ENCODE measurements at places on chromosomes 7 and 10.

GRCh38 chr7:156929789-156930539, 19.5 kb upstream of the NOM1 start:
- peak; percentile 19 for DNase-seq

DNA sequence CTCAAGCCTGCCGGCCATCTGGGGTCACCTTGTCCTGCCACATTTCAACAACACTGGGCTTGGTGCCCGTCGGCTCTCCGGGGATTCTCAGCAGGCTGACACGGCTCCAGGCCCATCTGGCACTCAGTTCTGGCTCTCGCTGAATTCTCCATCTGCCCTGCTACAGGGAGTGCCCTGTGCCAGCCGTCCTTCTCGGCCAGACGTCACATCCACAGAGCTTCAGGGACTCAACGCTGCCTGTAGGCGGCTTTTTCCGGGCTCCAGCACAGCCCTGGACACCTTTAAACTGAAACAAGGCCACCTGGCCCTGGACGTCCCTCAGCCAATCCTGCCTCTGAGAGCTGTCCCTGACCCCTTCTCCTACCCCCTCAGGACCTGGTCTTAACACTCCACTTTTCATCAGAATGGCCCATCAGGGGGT, 43.0 kb downstream of the TMEM130 start:
- DNase-seq = no peak

- DNase-seq = no peak
Observed at GRCh38 chr7:85004402-85004801, 182.5 kb downstream of the SEMA3D start.

GRCh38 chr7:28738412-28738811, 219.7 kb downstream of the TRIL start:
- DNase-seq = no peak

GRCh38 chr7:29005829-29006228, 47.7 kb upstream of the TRIL start:
- no peak for DNase-seq

- DNase-seq = no peak
Observed at GRCh38 chr10:27658788-27659187, 86.8 kb downstream of the MKX start.

- DNase-seq = no peak
Observed at GRCh38 chr10:69307434-69307833, 29.1 kb downstream of the HK1 start.

GRCh38 chr10:66698069-66698468, 227.8 kb upstream of the LRRTM3 start:
- no peak for DNase-seq

GRCh38 chr7:157970744-157971143, 616.9 kb downstream of the PTPRN2 start:
- DNase-seq = no peak

DNA sequence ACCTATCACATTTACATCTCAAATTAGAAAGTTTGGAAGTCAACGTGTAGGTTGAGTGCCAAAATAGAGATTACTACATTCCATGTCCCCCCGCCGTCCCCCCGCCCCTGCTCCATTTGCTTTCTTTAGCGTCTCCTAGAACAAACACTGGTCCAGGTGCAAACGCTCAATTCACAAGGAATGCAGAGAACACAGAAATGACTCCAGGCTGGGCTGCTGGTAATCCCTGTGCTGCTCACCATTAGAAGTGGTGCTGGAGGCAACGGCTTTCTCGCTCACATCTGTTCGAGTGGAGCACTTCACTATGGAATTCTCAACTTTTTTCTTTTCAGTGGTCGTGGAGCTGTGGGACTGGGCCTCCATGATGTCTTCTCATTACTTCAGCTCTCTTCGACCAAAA, 14.1 kb downstream of the GLI3 start:
- DNase-seq = no peak

DNA sequence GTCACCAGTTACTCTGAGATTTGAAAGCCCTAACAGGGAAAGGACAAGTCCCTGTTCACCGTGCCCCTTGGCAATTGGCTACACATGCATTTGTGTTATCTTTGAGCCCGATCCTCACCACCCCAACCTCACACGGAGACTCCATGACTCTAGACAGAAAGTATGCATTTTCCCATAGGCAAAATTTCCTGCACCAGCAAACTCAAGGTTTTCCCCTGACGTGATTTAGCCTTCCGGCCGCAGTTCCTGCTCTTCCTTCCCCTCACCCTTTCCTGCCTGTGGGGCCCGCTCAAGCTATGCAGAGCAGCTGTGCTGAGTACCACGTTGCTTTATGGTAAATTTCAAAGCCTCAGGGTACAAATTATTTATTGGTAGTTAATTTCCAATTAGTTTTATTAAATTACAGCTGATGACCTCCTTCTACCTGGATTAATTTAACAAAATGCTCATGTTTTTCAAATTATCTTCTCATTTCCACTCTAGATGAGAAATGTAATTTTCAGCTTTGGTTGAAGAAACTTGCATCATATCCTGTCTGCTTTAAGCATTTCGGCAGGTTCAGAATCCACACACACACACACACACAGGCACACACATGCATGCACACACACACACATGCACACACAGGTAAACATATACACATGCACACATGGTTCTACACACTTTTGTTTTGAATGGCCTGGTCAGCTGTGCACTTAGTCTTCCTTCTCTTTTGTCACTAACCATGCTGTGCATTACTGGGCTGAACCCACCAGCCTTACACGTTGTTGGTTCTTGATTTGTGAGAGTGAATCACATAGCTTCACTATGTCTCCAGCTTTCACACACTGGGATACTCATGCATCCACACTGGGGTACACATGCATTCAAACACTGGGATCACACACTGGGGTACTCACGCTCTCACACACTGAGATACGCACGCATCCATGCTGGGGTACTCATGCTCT, 283.1 kb upstream of the PITRM1 start:
- peak; percentile 63 for DNase-seq

GRCh38 chr7:86785641-86786040, 141.9 kb downstream of the GRM3 start:
- DNase-seq = no peak

GRCh38 chr7:130909881-130910672, 176.1 kb upstream of the KLF14 start:
- no peak for DNase-seq

DNA sequence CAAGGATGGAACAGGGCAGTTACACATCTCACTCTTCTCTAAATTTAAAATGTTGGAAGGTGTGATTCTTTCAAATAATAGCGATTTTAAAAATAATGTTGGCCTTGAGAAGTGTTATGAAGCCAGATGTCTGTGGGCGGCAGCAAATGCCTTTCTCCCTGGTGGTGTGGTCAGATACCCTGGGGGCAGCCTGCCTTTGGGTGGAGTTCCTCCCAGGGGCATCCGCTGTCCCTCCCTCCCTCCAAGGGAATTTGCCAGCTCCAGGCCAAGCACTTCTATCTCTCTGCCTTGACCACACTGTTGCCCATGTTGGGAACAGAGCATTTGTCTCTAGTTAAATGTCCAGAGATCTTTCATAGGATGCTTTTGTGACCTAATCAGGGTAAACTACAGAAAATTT, 121.4 kb downstream of the POU6F2 start:
- DNase-seq = no peak

DNA sequence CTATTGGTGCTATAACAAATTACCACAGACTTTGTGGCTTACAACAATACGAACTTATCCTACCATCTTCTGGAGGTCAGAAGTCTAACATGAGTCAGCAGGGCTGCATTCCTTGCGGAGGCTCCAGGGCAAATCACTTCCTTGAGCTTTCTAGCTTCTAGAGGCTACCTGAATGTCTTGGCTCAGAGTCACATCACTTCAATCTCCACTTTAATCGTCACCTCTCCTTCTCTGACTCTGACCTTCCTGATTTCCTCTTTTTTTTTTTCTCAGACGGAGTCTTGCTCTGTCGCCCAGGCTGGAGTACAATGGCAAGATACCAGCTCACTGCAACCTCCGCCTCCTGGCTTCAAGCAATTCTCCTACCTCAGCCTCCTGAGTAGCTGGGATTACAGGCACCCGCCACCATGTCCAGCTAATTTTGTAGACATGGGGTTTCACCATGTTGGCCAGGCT, 44.6 kb upstream of the ANAPC16 start:
- no peak for DNase-seq

DNA sequence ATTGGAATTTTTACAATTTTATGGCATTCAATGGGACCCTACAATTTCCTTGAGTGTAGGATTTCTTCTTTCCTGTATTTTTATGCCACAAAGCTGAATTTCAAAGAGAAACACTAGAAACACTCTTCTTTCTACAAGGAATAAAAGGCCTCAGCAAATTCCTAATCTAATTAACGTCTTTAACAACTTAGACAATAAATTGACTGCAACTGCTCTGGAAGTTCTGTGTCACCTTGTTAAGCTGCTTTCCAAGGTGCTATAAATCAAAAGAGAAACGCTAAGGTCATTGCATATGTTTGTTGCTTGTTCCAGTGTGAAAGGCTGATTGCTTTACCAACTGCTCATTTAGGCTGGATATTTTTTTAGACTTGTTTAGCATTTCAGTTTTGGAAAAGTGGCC, 182.2 kb downstream of the POLR1F start:
- DNase-seq = no peak

DNA sequence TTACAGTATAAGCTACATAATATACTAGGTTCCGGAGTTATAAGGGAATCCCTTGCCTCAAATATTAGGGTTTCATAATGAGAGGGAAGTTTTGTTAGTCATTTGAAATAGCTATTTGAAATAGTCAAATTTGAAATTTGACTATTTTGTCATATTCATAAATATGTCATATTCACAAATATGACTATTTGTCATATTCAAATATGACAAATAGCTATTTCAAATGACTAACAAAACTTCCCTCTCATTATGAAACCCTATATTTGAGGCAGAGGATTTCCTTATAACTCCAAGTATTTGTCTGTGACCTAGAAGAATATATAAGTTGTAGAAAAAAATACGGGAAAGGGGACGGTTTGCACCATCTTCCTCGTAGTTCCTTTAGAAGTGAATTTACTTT, 76.6 kb downstream of the HDAC9 start:
- DNase-seq = no peak

DNA sequence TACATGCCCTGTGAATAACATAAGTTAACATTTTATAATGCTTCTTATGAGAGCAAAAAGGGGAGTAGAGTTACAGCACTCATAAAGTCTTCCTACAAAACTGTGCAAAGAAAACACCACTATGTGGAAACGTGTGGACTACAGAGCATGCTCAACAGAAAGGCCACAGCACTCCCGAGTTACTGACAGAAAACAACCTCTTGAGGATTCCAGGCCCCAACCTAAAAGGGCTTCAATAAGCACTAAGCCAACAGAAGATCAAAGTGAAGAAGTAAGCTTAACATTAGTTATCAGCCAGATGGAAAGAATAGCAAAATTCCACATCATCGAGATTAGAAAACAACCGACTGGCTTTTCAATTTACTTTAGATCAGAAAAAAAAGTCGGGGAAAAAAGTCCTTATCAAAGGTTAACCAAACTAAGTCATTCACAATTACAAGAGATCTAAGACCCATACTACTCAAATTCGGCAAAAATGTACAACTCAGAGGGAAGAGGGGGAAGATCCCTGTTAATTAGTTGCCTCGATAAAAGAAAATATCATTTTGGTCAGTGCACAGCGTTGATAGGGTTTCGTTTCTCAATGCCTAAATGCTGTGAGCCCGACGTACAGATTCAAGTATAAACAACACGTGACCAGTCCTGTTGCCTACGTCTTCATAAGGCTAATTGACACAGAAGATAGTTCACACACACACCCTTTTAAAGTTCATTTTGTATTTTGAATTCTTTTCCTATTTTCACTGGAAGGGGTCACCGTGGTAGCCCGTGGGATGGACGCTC, 1.4 kb downstream of the KBTBD2 start:
- peak; percentile 59 for DNase-seq

DNA sequence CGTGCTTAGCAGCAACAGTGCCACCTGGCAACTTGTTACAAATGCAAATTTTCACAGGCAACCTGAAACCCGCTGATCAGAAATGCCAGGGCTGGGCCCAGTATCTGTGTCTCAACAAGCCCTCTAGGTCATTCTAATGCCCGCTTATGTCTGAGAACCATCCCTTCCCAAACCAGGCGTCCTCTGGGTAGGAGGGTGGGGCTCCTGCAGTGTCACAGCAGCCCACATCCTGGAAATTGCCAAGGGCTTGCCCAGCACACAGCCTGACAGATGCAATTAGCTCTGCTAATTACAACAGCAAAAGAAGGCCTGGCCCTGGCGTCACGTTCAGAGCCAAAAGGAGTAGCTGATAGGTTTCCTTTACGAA, 15.9 kb downstream of the ITPRIP start:
- DNase-seq = peak; percentile 62

GRCh38 chr10:856416-857157, 74.9 kb downstream of the LARP4B start:
- no peak for DNase-seq

DNA sequence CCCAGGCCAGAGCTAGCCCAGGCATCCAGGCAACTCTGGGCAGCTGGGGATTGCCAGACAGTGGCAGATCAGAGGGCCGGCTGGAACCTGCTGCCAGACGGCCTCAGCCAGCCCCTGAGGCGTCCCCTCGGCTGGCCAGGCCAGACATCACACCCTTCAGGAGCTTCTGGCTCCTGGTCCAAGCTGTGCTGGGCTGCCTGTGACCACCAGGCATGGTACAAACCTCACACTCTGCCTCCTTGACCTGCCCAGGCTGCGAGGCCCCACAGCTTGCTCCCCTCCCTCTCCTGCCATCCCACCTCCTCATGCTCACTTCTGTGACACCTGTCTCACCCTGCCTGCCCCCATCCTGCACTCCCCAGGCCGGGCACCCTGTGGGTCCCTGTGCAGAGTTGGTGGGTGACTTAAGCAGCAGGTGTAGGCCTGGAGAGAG, 5.7 kb downstream of the DEPP1 start:
- no peak for DNase-seq

GRCh38 chr7:89607792-89608191, 546.5 kb upstream of the STEAP1 start:
- DNase-seq = peak; percentile 78

- DNase-seq = no peak
Observed at GRCh38 chr7:49530481-49530880, 243.0 kb upstream of the VWC2 start.

- DNase-seq = no peak
Observed at GRCh38 chr10:83023662-83024061, 1115.6 kb upstream of the GHITM start.

GRCh38 chr7:94301024-94301586, 93.6 kb upstream of the COL1A2 start:
- DNase-seq = no peak

- DNase-seq = no peak
Observed at GRCh38 chr10:43647576-43647975, 1.1 kb downstream of the ZNF32 start.

DNA sequence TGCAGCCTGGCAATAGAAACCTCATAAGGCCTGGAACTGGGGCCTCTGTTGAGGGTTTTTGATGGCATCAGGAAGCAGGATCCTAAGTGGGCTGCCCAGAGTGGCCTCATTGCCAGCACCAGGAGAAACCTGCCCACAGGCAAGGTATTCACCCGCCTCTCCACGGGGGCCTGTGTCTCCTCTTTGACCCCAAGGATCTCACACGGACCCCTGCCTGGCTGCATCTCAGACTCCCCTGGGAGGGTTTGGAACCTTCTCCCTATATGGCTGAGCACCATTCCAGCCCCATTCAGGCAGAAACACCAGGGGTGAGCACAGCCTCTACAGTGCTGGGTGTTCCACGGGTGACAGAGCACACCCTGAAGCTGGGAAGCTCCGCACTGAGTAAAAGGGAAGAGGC, 14.6 kb upstream of the C10orf71 start:
- DNase-seq = no peak
